Aorta (tissue), 5 donors: ENCODE measurements at places on chromosomes 5 and 9. TPM values are rescaled to one million over a fixed set of nuclear protein-coding genes. Genes with fewer than 3 reads are reported as not detected.

Gene SH3GL2
- total RNA-seq: not detected

Gene CHSY3
- total RNA-seq: 32.5 TPM

DNA sequence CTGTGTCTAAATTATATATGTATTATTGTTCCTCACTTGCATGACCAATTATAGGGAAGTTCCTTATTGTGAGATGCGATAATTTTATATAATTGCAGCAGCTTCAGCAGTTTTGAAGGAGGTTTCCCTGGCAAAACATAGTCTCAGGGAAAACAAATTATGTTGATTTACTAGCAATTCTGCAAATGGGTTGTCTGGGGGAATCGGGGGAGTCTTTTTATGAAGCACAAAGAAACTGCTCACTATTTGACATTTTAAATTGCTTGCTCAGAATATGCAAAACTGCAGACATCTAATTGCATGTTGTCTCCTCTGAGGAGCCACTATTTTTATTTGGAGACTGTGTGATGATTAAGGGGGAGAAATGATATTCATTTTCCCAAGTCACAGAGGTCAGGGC lies 361.6 kb downstream of the YTHDC2 start:
- DNase-seq: no peak

- no peak for DNase-seq
These were observed 526.9 kb downstream of the DTWD2 start for GRCh38 chr5:118461436-118461835.

DNA sequence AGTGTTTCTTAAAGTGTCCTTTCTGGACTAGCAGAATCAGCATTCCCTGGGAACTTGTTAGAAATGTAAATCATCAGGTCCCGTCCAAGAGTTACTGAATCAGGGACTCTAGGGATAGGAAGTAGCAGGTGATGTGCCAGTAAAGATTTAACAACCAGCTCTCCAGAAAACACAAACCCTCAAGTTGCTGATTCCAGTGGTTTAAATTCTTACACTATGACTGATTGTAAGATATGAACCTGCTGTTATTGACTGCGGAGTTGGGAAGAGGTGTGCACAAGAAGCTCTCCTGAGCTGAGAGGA lies 39.1 kb upstream of the BASP1 start:
- no peak for DNase-seq

DNA sequence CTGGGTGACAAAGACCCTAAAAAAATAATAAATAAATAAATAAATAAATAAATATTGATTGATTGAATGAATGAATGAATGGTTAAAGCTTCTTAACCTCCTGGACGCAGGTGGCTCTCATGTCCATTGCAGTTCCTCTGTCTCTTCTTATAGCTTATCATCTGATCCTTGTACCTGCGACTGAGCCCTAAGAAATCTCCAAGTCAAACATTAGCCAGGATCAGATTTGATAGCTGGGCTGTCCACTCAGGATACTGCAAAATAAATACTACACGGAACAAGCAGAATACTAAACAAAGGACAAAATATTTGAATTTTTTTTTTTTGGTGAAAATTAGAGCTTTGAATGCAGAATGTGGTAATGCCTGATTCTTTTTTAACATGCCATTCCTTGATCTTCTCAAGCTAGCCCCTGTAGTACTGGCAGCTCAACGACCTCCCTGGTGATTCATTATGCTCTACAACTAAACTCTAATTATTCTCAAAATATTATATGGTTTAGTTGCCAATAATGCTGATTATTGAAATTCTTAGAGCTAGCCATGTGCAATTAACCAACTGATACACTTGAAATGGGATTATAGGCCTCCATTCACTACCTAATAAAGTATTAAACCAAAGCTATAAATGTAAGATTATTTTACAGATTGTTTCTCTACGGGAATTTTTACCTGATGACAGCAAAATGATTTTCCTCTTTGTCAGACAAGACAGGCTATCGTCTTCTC lies 9.9 kb upstream of the TMEM245 start:
- no peak for DNase-seq

DNA sequence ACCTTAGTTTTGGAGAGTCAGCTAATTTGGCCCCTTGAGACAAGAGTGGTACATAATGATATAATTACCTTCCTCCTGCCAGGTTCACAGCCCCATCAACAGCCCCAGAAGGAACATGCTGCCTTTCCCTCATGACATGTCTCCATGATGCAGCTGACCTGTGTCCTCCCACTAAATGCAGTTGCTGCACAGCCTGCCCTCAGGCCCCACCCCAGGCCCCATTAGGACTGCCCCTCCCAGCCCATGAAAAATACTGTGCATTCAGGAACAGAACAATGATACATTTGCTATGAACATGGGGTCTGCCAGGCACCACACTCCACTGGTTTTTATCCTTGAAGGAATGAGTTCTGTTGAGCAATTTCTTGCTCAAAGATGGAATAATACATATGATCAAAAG lies 176.4 kb downstream of the C5orf15 start:
- no peak for DNase-seq

Gene PCDHAC1
- total RNA-seq: 0.15 TPM

GRCh38 chr5:172385707-172386106 lies 68.6 kb downstream of the SH3PXD2B start:
- no peak for DNase-seq
